ENCODE measurements at places on chromosomes 3 and 15.

- DNase-seq: peak; percentile 15
These were observed 17.1 kb downstream of the RBP1 start for GRCh38 chr3:139522421-139522820.

DNA sequence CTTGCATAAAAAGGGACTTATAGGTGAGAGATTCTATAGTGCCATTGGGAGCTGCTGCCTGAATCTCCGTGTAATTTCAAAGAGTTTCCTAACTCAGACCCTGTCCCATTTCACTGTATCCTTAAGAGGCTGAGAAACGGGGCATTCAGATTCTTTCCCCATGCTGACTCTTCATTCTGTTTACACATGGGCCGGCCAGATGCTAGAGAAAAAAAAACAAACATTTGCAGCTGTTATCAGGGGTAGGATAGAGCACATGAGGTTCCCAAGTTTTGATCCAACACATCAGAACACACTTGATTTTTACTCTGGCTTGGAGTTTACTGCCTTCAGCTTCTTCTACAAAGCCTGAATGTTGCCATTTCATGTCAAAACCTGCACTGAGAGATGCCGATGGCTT lies 215.9 kb upstream of the TPRG1 start:
- DNase-seq: no peak

DNA sequence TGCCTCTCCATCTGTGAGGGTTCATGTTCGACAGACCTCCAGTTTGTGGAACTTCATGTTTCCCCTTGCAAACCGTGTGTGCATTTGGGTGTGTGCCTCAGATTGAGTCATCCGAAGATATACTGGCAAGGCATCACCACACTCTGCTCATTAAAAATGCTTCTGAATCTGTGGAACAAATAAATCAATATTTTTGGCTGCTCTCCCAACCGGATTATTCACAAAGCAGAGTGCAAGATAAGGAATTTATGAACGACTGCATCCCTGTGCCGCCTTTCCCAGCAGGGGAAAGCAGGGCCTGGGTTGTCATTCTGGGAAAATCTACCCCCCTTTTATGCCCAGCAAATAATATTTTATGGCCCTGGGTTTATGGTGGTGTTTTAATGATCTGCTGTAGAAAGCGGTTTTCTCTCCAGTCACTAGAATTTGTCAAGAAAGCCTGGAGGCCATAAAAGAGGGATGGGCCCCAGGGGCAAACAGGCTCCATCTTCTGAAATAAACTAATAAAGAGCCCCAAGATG lies 4.2 kb upstream of the WNT5A start:
- DNase-seq: peak; percentile 94

- no peak for DNase-seq
These were observed 22.9 kb downstream of the BTLA start for GRCh38 chr3:112476346-112476745.

- DNase-seq: peak; percentile 58
These were observed 112.1 kb downstream of the TNIK start for GRCh38 chr3:171348121-171348520.

DNA sequence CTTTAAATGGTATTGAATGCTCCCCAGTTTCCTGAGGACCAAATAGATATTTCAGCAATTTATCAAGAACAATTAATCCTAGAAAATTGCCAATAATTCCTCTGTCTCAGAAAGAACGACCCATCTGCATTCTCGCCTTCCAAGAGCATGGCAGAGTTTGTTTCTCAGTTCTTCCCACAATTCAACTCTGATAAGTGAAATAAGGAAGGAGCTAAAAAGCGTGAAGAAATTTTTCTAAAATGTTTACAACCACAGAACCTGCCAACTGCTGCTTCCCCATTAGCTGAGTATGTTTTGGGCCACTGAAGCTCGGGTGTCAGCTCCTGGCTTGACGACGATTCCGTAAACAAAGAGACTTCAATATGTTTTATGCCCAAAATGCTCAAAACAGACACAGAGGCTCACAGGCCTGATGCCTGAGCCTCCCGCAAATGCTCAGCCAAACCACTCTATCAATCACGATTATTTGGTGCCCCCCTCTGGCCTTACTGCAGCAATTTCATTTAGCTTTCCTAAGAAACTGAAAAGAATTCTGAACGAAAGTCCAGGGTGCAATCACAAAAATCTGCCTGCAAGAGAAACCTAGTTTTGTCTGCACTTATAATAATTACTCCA lies 259.2 kb upstream of the CCDC54 start:
- DNase-seq: peak; percentile 76

DNA sequence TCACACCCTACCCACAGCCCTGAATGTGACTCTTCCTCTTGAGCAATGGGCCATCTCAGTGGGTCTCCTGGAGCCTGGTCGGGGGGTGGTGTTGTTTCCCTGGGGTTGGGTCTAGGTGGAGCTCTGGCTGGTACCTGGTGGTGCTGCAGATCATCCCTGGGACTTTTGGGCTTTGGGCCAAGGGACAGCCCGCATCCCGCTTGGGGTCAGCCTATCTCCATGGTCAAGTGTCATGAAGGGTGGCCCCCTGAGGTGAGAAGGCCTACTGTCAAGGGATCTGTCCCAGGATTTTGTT lies 202.0 kb downstream of the UBE3A start:
- no peak for DNase-seq
